Activated CD4-positive, alpha-beta T cell treated with anti-CD3 and anti-CD28 coated beads, Interleukin-2, amount 50 U/mL, for 24 hours (primary cell): ENCODE measurements at places on chromosomes 2 and 18.

- no peak for DNase-seq
Observed at GRCh38 chr18:36899289-36899688, 70.4 kb downstream of the KIAA1328 start.

GRCh38 chr2:204072443-204073324 is 136.1 kb downstream of the ICOS start:
- peak; percentile 68 for DNase-seq

DNA sequence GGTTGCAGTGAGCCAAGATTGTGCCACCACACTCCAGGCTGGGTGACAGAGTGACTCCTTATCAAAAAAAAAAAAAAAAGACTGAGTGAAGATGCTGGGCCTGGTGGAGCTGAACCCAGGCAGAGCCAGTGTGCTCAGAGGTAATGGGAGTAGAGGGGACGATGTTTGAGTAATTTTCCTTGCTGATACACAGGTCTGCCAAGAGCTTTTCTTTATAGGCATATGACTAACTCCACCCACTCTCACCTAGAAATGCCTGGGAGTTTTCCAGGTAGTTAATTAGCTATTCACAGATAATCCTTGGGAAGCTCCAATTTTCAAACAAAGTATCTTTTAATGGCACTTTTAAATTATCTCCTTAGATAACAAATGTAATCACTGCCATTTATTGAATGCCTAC is 33.4 kb upstream of the ACSL3 start:
- no peak for DNase-seq

DNA sequence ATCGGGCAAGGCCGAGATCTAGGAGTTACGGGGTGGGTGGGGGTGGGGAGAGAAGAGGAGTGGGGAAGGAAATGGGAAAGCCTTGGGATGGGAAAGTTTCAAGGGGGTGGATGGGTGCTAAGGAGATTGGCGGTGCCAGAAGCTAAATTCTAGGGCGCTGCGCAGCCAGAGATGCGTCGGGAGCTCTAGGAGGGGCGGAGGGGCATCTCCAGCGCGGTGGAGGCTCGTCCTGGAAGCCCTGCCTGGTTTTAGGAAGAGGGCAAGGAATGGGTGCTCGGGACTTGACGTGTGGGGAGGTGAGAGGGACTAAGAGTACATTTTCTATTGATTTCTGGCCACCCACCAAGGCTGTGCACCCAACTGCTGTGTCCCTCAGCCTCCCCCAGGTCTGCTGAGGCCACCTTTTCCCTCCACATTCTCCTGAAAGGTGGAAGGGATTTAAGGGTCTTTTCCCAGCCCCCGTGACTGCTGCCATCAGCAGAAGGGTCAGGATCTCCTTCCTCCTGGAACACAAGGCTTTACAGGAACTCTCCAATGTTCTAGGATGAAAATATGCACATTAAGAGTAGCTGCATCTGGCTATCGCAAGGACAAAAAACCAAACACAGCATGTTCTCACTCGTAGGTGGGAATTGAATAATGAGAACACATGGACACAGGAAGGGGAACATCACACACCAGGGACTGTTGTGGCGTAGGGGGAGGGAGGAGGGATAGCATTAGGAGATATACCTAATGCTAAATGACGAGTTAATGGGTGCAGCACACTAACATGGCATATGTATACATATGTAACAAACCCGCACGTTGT is 1.4 kb downstream of the C2orf72 start:
- DNase-seq: no peak

- DNase-seq: no peak
Observed at GRCh38 chr2:24891201-24891600, 28.8 kb downstream of the ADCY3 start.

DNA sequence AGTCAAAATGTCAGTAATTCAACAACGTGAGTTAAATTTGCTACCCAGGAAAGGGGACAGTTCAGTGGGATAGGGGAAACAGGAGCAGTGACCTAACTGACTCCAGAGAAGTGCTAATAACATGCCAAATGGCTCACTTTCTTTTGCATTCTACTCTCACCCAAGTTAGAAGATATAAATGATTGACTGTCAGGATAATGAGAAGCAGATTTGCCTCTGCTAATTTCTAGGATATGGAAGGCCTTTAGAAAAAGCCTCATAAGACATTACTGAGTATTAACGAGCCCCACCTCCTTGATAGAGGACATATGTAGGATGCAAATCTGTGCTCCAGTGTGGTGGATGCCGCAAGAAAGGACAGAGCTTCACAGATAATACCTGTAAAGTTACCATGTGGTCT is 318.6 kb upstream of the NT5C1B start:
- no peak for DNase-seq

DNA sequence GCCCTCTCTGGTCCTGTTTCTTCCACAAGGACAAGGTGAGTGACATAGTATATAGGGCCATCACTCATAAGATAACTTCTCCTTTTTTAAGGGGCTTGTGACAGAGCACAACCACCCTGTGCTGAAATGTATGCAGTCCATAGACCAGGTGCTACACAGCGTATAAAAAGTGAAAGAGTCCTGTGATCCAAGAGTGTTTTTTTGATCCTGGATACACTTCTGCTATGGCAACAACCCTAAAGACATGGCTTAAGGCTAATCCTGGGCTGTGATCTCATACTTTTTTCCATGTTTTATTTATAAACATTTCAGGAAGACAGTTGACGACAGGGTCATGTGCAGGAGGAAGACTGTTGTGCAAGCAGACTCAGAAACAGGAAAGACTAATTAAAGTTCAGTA is 400.5 kb upstream of the TCF4 start:
- no peak for DNase-seq

DNA sequence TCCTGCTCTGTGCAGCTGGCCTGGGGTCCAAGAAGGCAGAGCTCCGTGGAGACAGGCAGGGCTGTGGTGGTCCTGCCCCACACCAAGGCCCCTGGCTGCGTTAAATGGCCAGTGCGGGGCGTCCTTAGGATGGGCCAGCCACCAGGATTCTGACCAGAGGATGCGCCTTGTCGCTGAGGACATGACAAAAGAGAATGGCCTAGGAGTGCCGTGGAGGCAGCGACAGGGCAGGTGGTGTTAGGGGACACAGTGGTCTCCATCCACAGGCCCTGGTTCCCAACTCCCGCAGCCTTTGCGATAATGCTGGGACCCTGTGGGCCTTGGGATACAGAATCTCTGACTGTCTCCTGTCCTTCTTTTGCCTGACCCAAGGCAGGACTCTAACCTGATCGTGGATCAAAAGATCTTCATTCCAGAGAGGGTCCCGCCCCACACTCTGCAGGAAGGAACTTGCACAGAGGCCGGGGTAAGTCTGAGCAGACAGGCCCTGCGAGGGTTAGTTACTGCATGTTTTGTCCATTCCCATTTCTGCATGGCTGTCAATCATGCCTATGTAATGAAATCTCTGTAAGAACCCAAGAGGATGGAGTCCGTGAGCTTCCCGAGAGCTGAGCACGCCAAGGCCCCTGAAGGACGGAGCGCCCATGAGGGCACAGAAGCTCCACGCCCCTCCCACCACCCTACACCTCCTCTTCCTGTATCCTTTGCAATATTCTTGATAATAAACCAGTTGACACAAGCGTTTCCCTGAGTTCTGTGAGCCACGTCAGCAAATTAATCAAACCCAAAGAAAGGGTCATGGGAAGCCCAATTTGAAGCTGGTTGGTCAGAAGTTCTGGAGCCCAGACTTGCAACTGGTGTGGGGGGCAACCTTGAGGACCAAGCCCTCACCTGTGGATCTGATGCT is 251.5 kb upstream of the SALL3 start:
- no peak for DNase-seq

- no peak for DNase-seq
Observed at GRCh38 chr2:111231532-111232252, 111.0 kb downstream of the BCL2L11 start.

DNA sequence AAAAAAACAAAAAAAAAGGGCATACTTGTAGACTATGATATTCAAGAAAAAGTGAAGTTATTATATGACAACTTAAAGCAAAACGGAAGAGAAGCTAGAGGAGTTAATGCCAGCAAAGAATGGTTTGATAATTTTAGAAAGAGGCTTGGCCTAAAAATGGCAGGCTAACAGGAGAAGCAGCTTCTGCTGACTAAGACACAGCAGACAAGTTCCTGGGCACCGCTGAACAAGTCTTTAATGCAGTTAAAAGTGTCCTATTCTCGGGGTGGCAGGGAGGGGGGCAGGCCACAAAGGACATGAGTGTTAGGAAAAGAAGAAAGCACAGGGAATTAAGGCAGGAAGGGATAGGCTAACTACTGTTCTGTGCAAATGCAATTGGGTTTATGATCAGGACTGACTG is 50.3 kb upstream of the GAREM2 start:
- DNase-seq: no peak

GRCh38 chr2:211930331-211930730 is 608.3 kb downstream of the ERBB4 start:
- no peak for DNase-seq

- DNase-seq: no peak
Observed at GRCh38 chr18:47512056-47512455, 260.6 kb upstream of the SKOR2 start.

DNA sequence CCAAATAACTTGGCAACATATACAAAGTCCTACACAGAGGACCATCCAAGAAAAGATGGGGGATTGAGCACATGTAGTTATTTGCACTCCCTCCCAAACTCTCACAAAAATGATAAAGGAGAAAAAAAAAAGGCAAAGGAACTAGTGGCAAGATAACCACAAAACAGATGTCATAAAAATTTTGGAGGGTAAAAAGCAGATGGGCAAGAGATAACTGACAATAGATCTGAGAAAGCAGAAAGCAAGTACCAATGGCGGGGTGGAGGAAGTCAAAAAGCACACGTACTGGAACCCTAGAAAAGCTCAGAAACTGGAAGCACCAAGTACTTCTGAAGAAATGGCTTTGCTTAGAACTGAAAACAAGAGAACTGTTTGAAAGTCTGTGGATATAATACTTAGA is 82.0 kb downstream of the WDPCP start:
- DNase-seq: no peak

GRCh38 chr2:240745962-240746361 is 54.3 kb downstream of the AQP12A start:
- no peak for DNase-seq

GRCh38 chr2:233798335-233799086 is 20.4 kb downstream of the MROH2A start:
- DNase-seq: no peak

DNA sequence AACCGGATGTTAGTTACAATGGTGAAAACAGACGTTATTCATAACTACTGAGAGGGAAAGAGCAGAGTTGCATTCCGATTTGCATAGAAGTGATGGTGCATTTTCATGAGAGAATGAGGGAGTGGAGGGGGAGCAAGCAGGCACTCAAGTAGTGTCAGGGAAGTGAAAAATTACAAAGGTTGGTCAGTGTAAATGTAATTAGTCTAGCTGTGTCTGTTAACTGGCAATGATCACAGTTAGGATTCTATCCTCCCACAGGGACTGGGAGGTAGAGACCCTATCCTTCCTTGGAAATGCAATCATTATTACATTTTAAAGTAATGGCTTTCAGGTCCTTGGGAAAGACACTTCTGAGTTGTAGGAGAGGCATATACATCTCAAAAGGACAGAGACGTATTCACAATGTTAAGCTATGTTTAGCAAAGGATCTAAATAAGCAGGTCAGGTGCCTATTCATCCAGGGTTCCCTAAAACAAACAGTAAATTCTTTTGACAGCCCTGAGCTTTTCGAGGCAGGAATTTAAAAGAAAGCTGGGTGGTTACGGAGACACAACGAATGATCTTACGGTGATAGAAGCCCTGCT is 1671.8 kb upstream of the DDX18 start:
- no peak for DNase-seq

DNA sequence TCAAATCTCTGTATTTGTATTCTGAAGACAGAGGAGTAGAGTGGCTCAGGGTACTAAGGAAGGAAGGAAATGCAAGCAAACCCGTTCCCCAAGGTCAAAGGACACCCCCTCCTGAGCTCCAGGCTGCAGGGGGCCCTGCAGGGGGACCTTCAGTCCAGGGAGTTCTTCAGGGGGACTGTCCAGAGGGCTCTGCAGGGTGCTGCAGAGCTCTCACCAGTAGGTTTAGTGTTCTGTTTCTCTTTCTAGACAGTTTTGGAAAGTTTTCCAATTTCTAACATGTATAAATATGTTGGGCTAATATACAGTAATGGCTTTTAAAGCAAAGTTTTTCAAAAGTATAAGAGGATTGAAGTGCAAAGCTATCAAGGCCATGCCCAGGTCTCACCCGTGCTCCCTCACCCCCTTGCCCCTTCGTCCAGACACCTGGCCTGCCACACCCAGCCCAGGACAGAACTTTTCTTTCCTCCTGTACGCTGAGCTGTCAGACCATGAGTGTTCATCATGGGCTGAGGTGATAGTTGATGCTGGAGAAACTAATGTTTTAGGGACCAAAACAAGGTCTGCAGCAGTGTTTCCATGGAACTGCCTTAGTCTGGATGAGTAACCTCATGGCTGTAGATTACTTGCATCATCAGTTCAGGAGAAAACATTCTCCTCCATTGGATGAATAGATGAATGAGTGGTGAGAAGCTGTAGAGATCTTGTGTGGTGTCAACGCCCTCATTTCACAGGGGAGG is 134.2 kb downstream of the GLI2 start:
- DNase-seq: no peak

DNA sequence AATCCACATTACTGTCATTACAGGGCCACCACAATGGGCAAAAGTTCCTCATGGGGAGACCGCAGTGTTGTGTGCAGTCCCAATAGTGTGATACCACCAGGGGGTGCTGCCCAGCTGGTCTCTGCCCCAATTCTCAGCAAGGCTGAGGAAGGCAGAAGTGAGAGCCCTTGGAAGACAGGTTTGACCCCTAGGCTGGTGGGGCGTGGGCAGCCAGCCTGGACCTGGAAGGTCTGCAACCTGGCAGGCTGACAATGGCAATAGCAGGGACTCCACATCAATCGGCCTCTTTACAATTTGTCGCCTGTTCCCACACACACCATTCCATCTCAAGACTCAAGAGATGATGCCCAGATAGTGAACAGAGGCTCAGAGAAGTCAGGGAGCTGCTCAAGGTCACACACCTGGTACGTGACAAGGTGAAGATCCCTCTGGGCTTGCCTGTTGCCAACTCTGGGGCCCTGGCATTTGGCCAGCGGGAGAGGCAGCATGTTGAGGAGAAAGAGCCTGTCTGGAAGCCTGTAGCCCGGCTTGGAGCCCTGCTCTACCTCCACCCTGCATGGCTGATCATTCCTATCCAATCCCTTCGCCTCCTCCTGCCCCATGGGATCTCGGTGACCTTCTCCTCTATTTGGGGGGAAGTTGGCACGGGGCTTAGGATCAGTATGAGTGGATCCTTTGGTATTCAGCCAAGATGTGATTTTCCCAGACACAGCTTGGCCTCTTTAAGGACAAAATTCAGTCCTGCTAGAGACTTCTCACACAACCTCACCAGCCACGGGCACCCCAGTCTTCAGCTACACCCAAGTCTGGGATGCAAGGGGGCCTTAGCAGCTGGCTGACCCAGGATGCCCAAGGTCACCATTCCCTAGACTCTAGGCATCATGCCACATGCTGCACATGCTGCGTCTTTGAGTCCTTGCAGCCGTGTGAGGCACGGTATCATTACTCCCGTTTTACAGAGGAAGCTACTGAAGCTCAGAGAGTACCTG is 2.9 kb upstream of the ATOH8 start:
- peak; percentile 20 for DNase-seq

DNA sequence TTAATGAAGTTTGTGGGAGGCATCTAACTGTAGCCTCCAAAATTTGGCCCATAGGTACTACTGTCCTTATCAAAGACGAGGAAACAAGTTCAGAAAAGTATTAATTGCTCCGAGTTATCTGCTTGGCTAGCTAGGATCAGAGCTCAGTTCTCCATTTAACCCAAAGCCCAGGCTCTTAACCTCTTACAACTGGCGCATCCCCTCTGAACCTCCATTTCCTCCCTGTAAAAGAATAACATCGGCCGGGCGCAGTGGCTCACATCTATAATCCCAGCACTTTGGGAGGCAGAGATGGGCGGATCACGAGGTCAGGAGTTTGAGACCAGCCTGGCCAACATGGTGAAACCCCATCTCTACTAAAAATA is 3.5 kb upstream of the MSH6 start:
- DNase-seq: no peak
